ENCODE measurements at places on chromosomes 1 and 21. TPM values are rescaled to one million over a fixed set of nuclear protein-coding genes. Genes with fewer than 3 reads are reported as not detected.

- no peak overlapping the region for H3K4me3 ChIP-seq
- no peak overlapping the region for H3K27ac ChIP-seq
- H3K27me3 ChIP-seq, result no peaks in the 10 kb centered on the region
- no peaks in the 10 kb centered on the region for H3K36me3 ChIP-seq
- H3K4me1 ChIP-seq, result no peaks in the 10 kb centered on the region
These were observed 39.1 kb upstream of the KCNK2 start for GRCh38 chr1:215043401-215043800.

DNA sequence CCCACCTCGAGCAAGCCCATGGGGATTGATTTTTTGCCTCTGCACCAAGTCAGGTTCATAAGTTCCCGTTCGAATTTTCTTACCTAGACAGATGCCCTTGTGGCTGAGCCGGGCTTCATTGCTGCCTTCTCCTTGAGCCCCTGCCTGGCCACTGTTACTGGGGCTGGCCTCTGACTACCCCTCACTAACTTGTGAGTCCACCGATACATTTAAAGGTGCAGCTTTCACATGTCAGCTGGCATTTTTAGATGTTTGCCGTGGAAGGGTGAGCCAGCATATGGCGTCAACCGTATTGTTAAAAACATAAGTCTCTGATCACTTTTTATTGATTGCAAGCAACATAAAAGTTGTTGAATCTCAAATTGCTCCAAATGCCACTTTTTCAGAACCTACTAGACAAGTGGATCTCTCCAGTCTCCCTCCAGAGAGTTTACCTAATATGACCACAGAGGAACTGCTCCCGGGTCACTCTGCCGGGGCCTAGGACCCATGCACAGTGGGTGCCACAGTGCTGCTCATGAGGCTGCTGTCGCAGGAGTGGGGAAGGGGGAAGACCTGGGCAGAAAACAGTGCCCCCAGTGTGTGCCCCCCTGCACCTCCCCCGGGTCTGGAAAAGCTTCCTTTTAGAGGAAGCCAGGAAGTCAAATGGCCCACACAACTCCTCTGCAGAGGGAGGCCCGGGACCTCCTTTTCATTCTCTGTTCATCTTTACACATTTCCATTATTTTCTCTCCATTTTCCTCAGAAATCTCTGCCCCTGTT lies 18.8 kb downstream of the MX1 start:
- no peaks in the 10 kb centered on the region for H3K27me3 ChIP-seq
- no peak overlapping the region for H3K27ac ChIP-seq
- H3K4me3 ChIP-seq, result no peak overlapping the region
- no peaks in the 10 kb centered on the region for H3K36me3 ChIP-seq
- no peak for DNase-seq
- H3K4me1 ChIP-seq, result no peaks in the 10 kb centered on the region

- no peak overlapping the region for H3K27ac ChIP-seq
- no peaks in the 10 kb centered on the region for H3K27me3 ChIP-seq
- no peaks in the 10 kb centered on the region for H3K4me1 ChIP-seq
- H3K4me3 ChIP-seq, result no peak overlapping the region
These were observed 61.6 kb upstream of the TENT5B start for GRCh38 chr1:27074175-27074780.

RAVER2 gene
- 13.6 TPM for total RNA-seq

DNA sequence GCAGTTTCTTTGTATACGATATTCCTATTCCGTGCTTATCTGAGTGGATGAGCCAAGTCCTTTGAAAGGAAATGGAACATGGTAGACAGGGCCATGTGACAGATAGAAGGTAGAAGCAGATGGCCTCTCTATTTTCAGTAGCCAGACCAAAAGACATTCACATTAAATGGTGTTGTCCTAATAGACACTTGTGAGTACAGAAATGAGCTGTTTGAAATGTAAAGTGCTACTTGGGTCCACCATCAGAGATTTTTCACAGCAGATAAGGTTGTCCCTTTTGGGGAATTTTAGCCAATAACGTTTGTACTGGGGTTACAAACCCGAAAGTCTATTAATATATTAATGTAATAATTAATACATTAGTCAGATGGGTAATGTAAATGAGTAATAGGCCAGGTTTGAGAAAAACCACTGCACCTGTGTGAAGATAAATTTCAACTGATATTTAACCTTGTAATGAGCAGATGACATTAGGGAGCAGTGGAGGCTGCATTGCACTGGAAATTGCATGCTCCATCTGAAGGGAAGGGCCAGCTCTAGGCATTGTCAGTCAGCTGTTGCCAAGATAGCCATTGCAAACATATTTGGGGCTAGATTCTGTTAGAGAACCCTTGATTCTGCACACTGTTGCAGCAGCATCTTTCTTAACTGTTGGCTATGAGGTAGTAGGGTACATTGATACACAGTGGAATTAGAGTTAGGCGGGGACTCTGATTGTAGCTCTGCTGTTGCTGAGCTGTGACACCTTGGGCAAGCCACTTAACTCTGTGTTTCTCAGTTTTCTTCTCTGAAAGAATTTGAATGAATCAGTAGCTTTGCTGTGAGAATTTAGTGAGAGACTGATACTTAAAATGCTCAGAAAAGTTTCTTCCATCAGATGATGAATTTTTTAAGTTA lies 43.8 kb downstream of the FGGY start:
- no peak overlapping the region for H3K4me3 ChIP-seq
- H3K4me1 ChIP-seq, result no peaks in the 10 kb centered on the region
- no peak for DNase-seq
- no peaks in the 10 kb centered on the region for H3K36me3 ChIP-seq
- no peaks in the 10 kb centered on the region for H3K27me3 ChIP-seq
- no peak overlapping the region for H3K27ac ChIP-seq

CRNN gene
- not detected for total RNA-seq

ITLN2 gene
- total RNA-seq, result 2.4 TPM

DNA sequence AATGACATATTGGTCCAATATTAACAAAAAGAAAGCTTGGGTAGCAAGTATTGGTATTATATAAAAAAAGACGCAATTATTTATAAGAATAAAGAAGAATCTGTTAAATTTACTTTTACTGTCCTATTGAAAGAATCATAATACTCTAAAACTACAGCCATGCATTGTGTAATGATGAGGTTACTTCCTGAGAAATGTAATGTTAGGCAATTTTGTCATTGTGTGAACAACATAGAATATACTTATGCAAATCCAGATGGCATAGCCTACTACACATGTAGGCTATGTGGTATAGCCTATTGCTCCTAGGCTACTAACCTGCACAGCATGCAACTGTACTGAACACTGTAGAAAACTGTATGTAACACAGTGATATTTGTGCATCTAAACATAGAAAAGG lies 121.2 kb upstream of the PTGFR start:
- H3K4me1 ChIP-seq, result no peaks in the 10 kb centered on the region
- no peak overlapping the region for H3K4me3 ChIP-seq
- H3K36me3 ChIP-seq, result no peaks in the 10 kb centered on the region
- no peak overlapping the region for H3K27ac ChIP-seq
- H3K27me3 ChIP-seq, result no peaks in the 10 kb centered on the region

Measured in H9 (cell line).